ENCODE measurements at places on chromosomes 13 and 19.

GRCh38 chr13:114325729-114326128 lies 11.4 kb downstream of the CHAMP1 start:
- DNase-seq: no peak

DNA sequence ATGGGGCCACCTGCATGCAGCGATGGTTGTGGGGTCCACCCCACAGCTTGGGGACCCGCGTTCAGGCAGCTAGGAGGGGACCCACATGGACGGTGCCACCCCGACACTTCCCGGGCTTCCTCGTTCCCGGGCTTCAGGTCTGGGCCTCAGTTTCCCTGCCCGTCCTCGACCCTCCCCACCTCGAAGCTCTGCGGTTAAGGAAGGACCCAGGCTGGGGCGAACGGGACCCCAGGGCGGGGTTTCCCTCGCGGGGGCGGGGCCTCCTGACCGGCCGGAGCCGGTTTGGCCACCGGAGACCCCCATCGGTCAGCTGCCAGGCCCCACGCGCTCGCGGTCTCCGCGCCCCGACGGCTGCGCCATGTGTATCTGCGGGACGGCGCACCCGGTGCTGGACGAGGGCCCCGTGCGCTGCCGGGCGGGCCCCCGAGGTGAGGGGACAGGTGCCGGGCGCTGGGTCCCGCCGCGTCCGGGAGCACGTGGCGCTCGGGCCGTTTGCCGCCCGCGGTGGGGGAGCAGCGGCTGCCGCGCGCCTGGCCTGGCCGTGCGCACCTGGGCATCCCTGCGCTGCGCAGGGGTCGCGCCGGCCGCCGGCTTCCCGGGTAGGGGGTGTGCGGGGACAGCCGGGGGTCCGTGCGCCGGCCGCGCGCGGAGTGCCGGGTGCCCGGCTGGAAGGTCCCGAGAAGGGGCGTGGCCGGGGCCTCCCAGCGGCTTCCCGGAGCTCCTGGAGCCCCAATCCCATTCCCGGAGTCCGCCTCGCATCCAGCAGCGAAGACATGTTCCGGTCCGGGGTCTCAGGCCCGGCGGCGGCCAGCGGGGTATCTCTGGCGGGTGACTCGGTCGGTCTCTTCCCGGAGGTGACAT lies 4.2 kb downstream of the ARHGAP45 start:
- DNase-seq: no peak

DNA sequence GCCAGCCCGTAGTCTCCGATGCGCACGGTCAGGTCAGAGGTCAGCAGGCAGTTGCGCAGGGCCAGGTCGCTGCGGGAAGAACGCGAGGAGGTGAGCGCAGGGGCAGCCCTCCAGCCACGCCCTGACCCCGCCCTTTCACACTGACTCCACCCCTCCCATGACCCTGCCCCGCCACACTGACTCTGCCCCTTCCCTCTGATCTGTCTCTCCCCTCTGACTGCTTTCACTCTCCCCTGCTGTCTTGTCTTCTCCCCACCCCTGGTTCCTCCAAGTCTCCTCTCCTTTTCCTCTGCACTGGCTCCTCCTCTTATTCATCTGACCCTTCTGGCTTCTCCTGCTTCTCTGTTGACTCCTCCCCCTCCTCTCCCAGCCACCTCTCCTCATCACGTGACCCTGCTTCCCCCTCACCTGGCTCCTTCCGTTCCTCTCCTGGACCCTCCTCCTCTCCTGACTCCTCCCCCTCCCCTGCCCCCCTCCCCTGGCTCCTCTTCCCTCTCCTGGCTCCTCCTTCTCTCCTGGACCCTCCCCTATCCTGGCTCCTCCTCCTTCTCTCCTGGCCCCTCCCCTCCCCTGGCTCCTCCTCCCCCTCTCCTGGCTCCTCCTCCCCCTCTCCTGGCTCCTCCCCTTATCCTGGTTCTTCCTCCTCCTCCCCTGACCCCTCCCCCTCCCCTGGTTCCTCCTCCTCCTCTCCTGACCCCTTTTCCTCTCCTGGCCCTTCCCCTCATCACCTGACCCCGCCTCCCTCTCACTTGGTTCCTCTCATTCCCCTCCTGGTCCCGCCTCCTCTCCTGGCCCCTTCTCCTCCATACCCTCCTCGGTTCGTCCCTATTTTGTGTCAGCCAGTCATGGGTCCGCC lies 9.9 kb downstream of the LMTK3 start:
- DNase-seq: no peak

- DNase-seq: no peak
Measured at GRCh38 chr13:84352946-84353345, 470.7 kb upstream of the SLITRK1 start.

DNA sequence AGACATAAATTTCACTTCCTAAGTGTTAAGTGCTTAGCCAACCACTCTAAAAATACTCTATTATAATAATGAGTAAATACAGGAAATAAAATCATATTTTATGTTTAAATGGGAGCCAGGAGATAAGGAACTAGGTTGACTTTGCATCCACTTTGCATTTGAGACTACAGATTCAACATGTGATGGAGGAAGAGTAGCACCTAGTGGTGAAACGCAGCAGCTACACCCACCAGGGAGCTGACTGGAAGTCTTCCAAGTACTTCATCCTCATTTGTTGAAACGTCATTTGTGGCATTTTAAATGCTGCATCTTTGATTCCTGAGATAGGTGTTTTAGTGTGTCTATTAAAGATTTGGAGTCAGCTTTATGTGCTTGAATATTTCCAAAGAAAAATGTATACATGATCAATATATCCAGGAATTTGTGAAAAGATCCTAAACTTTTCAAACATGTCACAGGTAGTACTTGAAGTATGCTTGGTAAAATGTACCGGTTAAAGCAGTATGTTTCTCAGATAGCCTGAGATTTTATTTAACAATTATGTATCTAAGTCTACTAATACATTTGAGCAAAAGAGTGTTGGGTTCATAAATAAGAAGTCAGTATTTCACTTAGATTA lies 17.4 kb upstream of the KCTD12 start:
- peak; percentile 71 for DNase-seq

DNA sequence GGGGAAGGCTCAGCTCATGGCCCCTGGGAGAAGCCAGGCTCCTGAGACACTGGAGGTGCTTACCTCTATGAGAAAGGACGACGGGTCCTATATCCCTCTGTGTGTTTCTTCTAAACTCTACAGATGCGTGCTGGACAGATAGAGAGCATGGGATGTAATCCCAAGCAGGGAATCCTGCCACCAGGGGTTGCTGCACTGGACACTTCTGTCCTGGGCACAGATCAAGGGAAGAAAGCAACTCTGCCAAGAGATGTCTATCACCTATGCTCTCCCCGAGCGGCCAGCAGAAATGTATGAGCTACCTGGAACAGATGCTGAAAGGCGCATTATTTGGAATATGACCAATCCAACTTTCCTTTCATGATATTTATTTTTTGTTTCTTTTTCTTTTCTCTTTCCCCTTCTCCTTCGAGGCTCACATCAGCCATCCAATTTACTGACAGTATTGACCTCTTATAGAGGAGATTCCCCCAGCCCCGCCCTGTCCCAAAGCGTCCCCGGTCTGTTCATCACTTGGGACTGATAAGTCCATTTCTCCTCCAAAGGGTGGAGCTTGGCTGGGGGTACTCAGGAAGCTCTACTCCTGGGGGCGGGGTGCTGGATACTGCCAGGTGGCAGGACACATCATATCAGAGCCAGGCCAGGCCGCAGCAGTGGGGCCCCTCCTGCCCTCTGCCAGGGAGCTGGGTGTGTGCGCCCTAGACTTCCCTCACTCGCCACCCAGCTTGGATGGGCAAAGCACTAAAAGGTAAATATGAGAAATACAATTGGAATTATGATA lies 34.2 kb downstream of the TSHZ3 start:
- no peak for DNase-seq

- DNase-seq: no peak
Measured at GRCh38 chr13:113562844-113563243, 21.7 kb upstream of the TFDP1 start.

- no peak for DNase-seq
Measured at GRCh38 chr19:47145639-47146486, 15.2 kb downstream of the SAE1 start.

GRCh38 chr19:38394488-38394887 lies 6.0 kb downstream of the SPRED3 start:
- DNase-seq: peak; percentile 63

Data from erythroblast (primary cell).